Hippocampal formation (tissue), 2 donors: ENCODE measurements at places on chromosomes 12 and 14.

GRCh38 chr14:69356903-69357543, 41.1 kb downstream of the ERH start:
- no peak for DNase-seq

DNA sequence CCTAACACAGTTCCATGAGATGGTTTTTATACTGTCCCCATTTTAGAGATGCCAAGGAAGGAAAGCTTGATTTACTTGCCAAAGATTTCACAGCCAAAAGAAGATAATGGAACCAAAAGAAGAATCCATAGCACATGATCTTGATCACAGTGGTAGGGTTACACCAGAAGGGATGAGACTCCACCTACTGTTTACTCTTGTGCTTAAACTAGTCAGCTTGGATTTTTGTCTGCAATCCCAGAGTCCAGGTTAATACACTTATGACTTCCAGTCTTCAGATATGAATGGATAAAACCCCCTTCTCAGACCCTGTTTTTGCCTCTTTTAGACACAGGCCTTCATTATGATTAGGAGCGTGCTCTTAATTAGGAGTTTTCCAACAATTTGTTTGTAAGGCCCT, 454.2 kb downstream of the AEBP2 start:
- DNase-seq = no peak

DNA sequence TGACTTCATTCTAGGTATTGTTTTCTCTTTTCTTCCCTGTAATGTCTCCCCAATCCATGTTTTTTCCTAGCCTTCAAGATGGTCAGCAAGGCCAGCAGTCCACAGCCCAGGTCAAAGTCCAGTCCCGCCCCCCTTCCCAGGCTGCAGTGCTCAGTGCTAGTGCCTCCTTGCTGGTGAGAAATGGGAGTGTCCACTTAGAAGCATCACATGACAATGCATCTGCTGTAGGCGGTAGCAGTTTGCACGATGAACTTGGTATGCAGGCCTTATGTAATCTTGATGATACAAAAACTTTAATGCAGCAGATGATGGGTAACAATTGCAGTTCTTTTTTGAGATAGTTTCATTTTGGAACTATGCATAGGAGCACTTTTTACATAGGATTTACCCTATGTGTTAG, 88.4 kb downstream of the PCNX1 start:
- DNase-seq = no peak

GRCh38 chr14:30272848-30273832, 285.8 kb upstream of the G2E3 start:
- DNase-seq = no peak

- DNase-seq = peak; percentile 57
Observed at GRCh38 chr14:91897106-91897701, 29.9 kb upstream of the TC2N start.

DNA sequence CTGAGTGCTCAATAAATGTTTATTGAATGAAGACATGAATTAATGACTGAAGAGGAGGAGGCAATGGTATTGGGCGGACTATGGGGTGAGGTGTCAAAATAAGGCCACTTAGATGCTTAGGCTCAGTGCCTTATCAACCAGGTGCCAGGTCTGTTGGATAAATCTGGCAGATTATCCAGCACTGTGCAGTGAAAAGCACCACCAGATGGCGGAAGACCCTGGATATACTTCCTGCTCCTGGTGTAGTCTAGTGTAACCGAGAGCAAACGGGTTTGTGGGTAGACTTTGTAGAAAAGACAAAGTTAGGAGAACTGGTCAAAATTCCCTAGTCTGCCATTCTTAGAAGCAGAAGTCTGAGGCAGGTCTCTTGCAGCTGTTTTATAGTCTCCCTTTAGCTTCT, 306.3 kb downstream of the ATP23 start:
- no peak for DNase-seq

- DNase-seq = no peak
Observed at GRCh38 chr12:22242726-22243125, 91.8 kb downstream of the ST8SIA1 start.

GRCh38 chr14:100147181-100147631, 12.2 kb downstream of the DEGS2 start:
- no peak for DNase-seq

DNA sequence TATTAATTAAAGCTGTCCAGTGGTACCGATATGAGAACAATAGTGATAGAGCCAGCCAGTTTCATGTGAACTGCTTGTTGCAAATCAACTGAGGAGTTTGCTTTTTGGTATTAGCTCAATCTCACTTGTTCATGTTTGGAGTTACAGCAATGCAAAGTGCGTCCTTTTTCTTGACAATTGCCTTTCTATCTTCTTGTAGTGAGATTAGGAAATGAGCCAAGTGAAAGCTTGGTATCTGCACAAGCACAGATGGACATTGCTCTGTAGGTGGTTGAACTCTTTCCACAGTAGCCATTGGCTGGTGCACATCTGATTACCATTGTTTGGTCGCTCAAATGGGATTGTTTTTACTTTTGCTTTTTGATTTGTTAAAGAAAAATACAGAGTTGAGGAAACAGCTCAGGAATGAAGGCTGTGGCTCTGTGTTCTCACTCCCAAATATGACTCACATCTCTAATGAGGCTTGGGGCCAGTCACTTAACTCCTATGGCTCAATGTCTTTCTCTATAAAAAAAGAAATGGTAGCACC, 241.4 kb downstream of the BMP4 start:
- no peak for DNase-seq

DNA sequence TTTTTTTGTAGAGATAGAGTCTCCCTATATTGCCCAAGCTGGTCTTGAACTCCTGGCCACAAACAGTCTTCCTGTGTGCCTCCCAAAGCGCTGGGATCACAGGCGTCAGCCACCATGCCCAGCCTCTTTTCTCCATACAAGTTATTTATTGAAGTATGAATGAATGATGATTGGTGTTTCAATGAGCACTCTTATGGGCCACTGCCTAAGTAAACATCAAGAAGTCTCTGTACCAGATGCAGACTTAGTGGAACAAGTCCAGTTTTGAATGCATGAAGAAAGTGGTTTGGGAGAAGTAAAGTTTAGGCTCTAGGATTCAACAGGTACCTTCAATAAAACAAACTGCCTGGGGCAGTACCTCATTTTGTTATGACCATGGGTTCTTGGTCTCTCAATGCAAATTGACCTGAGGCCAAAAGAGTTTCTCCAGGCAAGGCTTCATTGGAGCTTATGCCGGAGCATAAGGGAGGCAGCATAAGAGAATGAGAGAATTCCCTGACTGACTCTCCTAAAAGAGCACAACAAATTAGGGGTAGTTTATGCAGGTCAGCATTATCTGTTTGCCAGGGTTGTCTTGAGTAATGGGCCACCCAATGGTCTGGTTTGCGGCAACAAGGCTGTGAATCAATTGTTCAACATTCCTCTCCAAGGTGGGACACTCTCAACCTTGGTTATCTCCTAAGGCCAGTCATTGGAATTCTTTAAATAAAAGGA, 1.1 kb upstream of the GMFB start:
- no peak for DNase-seq

DNA sequence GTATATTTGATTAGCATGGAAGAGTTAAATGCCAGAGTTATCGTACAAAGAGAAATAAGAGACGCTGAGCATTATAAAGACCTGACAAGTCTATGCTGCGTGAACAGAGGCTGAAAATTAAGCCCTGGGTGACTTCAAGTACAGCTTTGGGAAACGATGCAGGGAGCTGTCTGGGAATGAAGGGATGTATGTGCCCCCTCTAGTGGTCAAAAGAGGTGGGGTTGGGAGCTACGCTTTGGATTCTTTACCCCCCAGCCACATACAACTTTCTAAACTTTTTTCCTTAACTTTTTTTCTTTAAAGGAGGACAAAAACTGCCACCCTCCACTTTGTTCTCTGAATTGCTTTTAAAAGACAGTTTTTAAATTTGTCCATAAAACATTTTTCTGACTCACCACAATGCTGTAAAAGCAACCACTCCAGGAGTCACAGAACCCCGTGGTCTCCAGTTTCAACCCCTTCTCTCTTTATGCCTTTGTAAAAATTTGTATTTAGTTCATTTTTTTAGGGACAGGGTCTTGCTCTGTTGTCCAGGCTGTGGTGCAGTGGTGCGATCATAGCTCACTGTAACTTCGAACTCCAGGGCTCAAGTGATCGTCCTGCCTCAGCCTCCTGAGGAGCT, 59.4 kb downstream of the ZNF664 start:
- DNase-seq = peak; percentile 81

GRCh38 chr14:100654814-100655740, 67.9 kb upstream of the BEGAIN start:
- no peak for DNase-seq

DNA sequence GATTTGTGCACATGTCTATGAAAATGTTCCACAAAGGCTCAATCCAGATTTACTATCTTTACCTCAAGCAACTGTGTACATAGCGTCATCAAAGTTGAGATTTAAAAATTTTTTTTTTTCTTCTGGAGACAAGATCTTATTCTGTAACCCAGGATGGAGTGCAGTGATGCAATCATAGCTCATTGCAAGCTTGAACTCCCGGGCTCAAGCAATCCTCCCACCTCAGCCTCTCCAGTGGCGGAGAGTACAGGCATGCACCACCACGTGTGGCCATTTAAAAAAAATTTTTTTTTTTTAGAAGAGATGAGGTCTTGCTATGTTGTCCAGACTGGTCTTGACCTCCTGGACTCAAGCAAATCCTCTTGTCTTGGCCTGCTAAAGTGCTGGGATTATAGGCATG, 2.3 kb downstream of the COCH start:
- DNase-seq = no peak

- no peak for DNase-seq
Observed at GRCh38 chr14:59214702-59215302, 26.3 kb downstream of the DAAM1 start.

DNA sequence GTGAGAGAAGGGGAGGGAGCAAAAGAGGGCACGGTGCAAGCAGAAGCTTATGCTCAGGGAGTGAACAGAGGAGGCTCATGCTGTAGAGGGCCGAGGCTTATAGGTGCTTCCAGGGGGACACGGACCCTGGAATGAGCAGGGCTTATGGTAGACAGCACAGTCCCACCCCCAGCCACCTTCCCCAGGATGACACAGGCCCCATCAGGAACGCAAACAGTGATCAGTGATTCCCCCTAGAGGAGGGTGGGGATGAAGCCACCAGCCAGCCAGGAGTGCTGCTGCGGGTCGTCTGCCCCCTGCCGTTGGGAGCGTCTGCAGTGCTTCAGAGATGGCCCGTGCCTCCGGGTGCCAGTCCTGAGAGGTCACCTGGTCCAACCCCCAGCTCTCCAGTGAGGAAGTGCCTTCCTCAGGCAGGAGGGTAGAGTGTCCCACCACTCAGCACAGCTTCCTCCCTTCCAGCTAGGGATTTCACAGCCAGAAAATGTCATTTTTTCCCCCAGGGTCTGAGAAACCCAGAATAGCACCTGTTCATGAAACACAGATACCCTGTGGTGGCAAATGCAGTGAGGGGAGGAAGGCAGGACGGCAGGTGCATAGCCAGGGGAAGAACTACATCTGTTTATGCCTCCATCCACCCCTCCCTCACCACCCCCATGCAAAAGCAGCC, 60.7 kb downstream of the SLC6A12 start:
- no peak for DNase-seq

GRCh38 chr14:55516776-55517175, 63.2 kb upstream of the KTN1 start:
- no peak for DNase-seq

GRCh38 chr12:97944576-97944975, 482.0 kb downstream of the RMST start:
- DNase-seq = no peak

- no peak for DNase-seq
Observed at GRCh38 chr12:117002051-117002817, 91.5 kb downstream of the FBXW8 start.

GRCh38 chr14:96281486-96281885, 25.5 kb downstream of the BDKRB1 start:
- peak; percentile 6 for DNase-seq

- DNase-seq = no peak
Observed at GRCh38 chr12:28294300-28294699, 104.0 kb downstream of the CCDC91 start.

GRCh38 chr14:61491876-61492434, 170.6 kb downstream of the PRKCH start:
- DNase-seq = no peak

DNA sequence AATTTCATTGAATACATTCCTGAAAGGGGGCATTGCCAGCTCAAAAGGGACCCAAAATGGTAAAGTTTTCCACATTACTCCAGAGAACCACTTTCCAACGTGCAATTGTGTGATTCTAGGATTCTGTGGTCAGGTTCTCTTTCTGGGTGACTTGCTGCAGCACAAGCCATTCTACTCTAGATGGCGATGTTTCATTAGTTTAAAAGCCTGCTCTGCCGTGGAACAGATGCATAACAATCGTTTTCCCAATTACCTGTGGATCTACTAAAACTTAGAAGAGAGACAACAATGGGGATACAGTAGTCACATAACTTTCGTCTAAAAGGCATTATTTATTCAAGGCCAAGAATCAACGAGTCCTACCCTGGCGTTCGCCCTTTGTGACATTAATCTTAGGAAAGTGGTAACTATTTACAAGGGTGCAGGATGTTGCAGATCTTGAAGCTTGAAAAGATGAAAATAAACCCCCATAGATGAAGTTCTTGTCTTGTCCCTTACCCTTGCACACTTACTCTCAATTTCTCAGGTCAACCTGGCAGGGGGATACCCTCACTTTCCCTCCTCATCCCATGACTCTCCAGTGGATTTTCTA, 400.9 kb downstream of the SNAPC1 start:
- DNase-seq = peak; percentile 50

DNA sequence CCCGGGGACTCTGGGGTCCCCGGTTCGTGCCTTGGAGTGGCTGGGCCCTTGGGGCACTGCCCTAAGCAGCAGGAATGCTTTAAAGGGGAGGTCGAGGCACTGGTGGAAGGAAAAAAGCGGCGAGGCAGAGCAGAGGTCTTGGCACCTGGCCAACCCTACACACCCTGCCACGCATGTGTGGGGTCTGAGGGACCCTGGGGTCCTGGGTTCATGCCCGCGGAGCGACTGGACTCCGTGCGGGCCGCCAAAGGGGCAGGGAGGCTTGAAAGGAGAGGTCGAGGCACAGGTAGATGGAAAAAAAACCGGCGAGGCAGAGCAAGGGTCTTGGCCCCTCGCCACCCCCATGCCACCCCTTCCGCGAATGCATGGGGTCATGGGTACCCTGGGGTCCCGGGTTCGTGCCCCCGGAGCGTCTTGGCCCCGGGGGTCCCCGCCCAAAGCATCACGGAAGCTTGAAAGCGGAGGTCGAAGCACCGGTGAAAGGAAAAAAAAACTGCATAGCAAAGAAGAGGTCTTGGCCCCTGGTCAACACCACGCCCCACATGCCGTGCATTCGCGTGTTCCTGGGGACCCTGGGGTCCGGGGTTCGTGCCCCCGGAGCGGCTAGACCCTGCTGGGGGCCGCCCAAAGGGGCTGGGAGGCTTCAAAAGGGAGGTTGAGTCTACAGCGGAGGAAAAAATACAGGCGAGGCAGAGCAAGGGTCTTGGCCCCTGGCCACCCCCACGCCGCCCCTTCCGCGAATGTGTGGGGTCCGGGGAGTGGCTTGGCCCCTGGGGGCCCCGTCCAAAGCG, 312.9 kb downstream of the ALG10 start:
- no peak for DNase-seq
